ENCODE measurements at places on chromosomes 16 and 17. TPM values are rescaled to one million over a fixed set of nuclear protein-coding genes. Genes with fewer than 3 reads are reported as not detected.

DNA sequence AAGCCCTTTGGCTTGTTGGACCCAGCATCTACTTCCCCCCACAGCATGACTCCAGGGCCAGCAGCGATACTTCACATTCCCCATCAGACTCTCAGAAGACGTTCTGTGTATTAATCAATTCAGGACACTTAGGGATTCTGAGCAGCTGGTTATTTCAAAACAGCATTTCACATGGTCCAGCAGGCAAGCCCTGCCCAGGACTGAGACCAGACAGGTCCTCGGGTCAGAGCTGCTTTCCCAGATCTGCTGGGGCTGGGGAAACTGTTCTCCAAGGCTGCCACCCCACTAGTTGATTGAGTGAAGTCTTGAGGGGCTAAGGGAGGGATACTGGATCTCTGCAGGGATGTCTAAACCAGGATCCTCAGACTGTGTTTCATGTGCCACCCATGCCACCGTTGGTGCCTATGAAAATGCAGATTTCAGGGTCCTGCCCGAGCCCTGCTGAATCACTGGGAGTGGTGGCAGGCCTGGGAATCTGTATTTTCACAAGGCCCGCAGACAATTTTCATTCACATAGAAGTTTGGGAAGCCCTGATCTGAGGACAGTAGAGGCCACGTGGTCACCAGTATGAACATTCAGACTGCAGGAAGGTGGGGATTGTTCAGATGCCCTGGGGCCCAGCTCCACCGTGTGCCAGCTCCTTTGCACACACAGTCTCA is 40.6 kb upstream of the CDH5 start:
- H3K36me3 ChIP-seq: no peaks in the 10 kb centered on the region
- no peak for DNase-seq
- H3K4me1 ChIP-seq: no peaks in the 10 kb centered on the region
- H3K27me3 ChIP-seq: no peaks in the 10 kb centered on the region
- no peak overlapping the region for H3K27ac ChIP-seq
- no peak overlapping the region for H3K4me3 ChIP-seq

GRCh38 chr17:51164911-51165679 is 1.1 kb upstream of the NME2 start:
- peak overlapping the region; percentile 94 for H3K27ac ChIP-seq
- H3K4me1 ChIP-seq: peaks cover 26% of the 10 kb centered on the region
- peaks cover 4% of the 10 kb centered on the region for H3K27me3 ChIP-seq
- H3K4me3 ChIP-seq: peak overlapping the region; percentile 89

The EVPLL gene
- total RNA-seq: 0.14 TPM

The TMEM98 gene
- not detected for total RNA-seq

DNA sequence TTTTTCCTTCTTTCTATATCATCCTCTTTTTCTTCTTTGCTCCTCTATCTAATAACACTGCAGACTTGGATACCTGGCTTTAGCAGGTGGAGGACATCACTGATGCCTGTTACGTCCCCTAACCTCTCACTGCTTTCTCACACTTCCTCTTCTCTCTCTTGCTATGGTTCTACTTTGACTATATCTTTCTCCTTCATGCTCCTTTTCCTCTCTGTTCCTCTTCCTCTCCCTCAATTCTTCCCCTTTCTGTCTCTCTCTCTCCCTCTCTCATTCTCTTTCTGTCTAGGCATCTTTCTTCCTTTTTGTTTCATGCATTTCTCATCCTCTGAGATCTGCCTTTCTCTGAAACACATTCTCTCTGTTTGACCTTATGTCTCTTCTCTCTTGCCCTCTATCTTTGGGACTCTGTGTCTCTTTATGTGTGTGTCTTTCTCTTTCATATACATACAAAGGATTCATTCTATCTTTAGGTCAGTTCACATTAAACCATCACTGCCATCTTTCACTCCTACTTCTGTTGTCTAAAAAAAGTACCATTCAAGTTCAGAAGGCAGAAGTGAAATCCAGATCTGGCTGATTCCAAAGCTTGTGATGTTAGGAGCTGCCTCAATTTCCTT is 353.7 kb downstream of the SHISA9 start:
- DNase-seq: no peak
- no peaks in the 10 kb centered on the region for H3K4me1 ChIP-seq
- no peak overlapping the region for H3K27ac ChIP-seq
- H3K4me3 ChIP-seq: no peak overlapping the region
- no peaks in the 10 kb centered on the region for H3K27me3 ChIP-seq

GRCh38 chr16:85437166-85438052 is 175.7 kb upstream of the GSE1 start:
- no peak for DNase-seq
- no peak overlapping the region for H3K27ac ChIP-seq
- H3K36me3 ChIP-seq: no peaks in the 10 kb centered on the region
- no peaks in the 10 kb centered on the region for H3K27me3 ChIP-seq
- no peak overlapping the region for H3K4me3 ChIP-seq

DNA sequence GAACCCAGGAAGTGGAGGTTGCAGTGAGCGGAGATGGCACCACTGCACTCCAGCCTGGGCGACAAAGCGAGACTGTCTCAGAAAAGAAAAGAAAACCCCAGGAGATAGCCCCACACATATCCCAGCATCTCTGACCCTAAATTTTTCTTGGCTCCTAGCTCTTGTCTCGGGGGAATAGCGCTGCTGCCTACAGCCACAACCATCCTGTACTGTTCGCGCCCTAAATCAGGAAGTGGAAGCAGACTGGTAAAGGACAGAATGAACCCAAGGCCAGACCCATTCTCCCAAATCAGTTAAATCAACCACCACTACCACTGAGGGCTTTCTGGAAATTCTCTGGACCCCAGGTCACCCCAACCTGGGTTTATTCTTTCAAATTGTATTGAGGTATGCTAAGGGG is 1.7 kb downstream of the CTDNEP1 start:
- H3K27me3 ChIP-seq: no peaks in the 10 kb centered on the region
- H3K36me3 ChIP-seq: peaks cover 35% of the 10 kb centered on the region
- peak overlapping the region; percentile 94 for H3K27ac ChIP-seq
- DNase-seq: no peak
- peak overlapping the region; percentile 97 for H3K4me3 ChIP-seq

DNA sequence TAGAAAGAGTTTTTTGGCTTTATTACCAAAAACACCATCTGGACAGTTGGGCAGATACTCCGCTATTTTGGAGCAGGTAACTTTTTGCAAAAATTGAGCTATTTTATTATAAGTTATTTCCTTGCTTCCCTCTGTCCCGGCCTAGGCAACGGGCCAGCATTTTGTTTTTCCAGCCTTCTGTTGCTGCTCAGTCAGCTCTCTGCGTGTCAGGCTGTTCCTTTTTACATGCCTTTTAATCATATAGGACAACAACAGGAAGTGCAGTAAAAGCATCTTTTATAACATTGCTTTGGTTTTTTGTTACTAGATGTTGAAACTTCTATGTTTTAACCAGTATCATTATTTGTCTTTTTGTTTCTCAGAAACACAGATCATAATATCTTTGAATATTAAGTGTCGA is 30.4 kb downstream of the PPM1D start:
- H3K4me1 ChIP-seq: peaks cover 5% of the 10 kb centered on the region
- no peak overlapping the region for H3K4me3 ChIP-seq
- no peaks in the 10 kb centered on the region for H3K27me3 ChIP-seq
- no peak overlapping the region for H3K27ac ChIP-seq
- no peak for DNase-seq

The NT5C3B gene
- 56.7 TPM for total RNA-seq
